ENCODE measurements at places on chromosomes 12 and 14.

- DNase-seq: no peak
Measured at GRCh38 chr12:110680032-110680431, 8.9 kb downstream of the HVCN1 start.

DNA sequence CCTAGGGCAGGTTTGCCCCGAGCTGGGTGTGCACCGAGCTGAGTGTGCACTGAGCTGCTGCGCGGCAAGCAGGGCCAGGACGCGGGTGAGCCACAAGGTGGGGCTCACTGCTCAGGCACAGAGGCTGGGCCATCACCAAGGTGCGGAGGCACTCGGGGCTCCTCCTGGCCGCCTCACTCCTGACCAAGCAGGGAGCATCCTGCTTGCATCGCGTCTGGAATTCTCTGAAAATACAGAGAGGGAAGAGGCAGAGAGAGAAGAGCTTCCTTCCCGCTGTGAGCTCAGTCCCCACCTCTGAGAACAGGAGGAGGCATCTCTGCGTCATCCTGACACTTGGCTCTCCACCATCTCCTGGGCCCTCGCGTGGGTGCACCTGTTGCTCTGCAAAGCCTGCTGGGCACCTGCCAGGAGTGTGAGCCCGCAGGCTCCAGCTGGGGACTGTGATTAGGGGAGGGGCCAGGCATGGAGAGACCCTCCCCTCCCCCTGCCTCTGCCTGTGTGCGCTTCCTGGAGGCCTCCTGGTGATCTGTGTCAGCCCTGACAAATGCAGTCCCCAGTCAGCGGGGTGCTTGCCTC, 116.3 kb downstream of the GLT1D1 start:
- DNase-seq: no peak

DNA sequence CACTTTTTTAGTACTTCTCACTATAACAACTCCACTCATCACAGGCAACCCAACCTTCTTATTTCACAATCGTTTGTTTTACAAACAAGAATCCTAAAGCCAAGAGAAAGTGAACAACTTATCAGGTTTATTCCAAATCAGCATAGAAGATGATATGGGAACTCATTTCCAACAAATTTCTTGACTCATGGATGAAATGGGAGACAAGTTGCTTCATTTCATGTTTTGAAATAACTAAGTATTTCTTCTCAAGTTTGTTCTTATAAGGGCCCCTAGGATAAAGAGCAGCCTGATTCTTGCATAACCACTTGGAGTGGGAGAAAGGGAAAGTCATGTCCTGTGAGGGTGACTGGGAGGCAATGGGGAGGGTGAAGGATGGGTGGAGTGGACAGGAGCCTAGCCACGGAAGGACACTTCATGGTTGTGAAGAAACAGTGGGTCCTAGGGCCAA, 168.3 kb downstream of the DUSP6 start:
- no peak for DNase-seq

DNA sequence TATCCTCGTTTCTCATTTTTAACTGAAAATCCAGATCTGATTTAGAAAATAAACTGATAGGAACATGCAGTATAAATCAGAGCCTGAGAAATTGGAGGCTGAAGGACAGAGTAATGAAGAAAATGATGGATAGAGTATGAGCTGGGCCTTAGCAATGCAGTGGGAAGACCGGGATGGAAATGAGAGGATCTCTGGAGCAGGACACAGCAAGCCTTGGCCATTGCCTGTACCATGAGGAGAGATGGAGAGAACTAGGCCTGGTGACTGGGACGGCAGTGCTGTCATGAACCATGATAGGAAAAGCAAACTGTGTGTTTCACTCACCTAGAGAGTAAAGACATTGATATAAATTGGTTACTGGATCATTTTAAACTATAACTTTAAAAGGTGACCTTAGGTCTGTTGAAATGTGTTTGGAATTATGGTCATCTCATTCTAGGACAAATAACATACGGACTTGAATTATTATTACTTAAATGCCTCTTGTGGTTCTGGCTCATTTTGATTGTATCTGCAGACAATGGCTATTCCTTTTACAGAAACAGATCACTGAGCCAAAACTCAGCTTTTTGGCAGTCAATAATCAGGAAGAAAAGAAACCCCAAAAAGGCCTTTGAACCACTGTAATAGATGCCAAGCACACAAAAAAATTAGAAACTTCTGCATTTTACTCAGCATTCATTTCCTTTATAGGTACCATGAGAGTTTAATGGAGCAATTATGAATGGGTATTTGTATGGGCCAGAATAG, 251.9 kb upstream of the PRKD1 start:
- DNase-seq: no peak
